ENCODE measurements at places on chromosomes 16 and 17.

GRCh38 chr17:39167476-39167875 lies 1.5 kb upstream of the ARL5C start:
- DNase-seq: peak; percentile 97

DNA sequence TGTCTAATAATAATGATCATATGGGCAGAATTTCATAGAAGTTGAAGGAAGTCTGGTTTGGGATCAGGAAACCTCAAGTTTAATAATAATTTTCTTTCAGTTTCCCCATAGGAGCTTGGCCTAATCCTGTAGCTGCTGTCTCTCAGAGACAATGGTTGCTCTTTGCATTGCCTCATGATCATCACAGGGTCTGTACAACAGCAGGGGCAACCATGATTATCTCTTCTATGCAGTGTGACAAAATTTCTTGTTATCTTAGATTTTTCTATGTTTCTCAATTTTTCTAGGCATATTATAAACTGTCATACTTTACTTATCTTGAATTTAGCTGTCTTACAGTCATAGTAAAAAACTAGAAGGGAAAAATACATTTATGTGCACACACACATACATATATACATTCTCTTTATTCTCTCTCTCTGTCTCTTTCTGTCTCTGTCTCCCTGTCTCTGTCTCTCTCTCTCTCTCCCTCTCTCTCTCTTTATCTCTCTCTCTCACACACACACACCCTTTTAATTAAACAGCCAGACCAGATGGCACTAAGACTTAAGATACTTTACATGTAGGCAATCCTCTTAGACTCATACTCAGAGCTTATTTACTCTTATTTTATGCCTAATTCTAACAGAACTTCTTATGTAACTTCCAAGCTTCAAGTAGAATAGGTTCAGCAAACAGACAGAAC lies 30.5 kb downstream of the SMIM36 start:
- peak; percentile 88 for DNase-seq

DNA sequence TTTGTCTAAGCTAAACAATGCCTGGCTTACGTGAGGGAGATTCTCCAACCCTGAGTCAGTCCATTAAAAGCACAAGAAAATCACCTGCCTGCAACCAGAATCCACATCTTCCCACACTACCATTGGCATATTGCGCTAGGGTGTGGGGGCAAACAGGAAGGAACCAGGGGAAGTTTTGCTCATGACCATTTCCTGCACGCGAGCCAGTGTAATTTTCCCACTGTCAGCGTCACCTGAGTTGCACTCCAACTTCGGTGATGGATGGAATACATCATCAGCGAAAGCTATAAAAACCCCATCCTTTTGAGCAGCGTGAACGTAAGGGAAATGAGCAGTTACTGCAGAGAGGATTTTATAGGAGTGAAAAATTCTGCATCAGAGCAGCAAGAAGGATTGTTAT lies 167.9 kb upstream of the NOL11 start:
- no peak for DNase-seq

- no peak for DNase-seq
Measured at GRCh38 chr17:16415031-16415924, at the start of gene TRPV2. TRPV2 (plus strand) TSS chr17:16415571; CDS start chr17:16417669, 2,098 bp downstream.

GRCh38 chr16:51144203-51144602 lies 6.9 kb downstream of the SALL1 start:
- no peak for DNase-seq

DNA sequence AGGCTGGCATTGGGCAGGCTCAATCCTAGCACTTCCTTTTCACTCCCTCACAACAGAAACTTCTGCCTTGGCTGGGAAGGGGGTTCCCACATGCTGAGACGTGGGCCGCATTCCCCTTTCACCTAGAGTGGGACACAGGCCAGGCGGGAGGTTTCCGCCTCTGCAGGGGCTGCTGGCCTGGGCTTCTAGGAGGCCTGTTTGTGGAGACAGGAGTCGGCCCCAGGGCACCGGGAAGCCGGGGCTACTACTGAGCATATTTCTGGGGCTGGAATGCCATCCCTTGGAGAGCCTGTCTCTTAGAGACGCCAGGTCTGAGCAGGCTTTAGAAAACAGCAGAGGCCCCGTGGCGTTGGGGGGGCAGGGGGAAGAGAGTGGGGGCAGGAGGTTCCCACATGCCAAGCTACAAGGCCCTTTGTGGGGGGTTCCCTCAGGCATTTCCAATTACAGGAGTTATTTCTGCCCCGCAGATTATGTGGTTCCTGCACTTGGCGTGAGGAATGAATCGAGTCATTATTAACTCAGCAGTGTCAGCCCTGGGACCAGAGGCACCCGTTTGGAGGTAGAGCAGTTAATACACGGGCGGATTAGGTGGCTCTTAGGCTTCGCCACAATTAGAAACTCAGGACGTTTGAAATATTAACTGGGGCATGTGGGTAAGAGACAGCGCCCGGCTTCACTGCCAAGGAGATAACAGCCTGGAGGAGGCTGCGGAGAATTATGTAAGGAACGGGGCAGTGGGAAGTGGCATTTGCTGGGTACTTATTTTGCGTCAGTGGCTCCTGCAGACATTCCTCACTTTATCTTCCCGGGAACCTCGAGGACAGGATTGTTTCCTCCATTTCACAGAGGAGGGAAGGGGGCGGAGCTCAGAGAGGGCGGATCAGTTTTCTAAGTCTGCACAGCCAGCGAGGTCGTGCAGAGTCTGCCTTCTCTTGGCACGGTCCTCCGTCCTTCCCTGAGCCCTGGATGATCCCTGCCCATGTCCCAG lies 162.5 kb downstream of the MAF start:
- no peak for DNase-seq

All from NCI-H524 (cell line).